ENCODE measurements at places on chromosomes 1 and 21.
A peak's percentile ranks its signal among the peaks of the same experiment; 100 is the strongest.

DNA sequence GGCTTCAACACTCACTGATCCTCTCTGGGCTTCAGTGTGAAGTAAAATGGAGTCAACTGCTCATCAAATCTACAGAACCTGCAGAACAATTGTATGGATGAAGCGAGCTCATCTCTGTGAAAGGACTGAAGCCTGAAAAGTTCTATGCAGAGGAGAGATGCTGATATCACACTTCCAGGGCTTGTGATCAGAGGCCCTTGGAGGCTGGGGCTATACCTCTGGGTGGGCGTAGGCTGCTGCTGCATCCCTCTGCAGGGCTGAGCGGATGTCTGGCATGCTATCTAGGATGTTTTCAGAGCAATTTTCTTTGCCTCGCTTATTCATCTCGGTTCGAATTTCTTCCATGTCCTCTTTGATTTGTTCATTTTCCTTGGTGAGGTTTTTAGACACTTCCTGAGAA is 17.6 kb downstream of the OLFML2B start:
- no peak for DNase-seq

GRCh38 chr1:63486629-63487028 is 36.4 kb downstream of the ITGB3BP start:
- DNase-seq, result no peak

GRCh38 chr1:198726455-198726854 is 87.6 kb downstream of the PTPRC start:
- no peak for DNase-seq

GRCh38 chr21:43835861-43836260 is 29.2 kb upstream of the AGPAT3 start:
- DNase-seq, result no peak

- DNase-seq, result no peak
These were observed 43.5 kb upstream of the MROH9 start for GRCh38 chr1:170891872-170892271.

DNA sequence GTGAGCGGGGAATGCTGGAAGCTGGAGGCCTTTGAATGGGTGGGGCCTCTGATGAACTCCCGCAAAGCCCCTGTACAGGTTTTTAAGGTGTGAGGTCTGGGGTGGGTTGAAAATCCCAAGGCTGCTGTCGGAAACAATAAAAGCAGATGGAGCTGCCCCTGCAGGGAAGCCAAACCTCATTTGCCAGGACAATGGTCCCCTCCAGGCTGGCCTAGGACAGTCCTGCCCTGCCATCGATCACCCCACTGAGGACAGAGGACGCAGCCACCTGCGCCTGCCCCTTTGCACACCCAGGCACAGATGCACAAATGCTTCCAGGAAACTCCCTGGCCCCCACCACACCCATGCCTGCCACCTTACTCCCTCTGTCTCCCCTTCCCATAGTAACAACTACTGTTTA is 4.4 kb downstream of the DRAXIN start:
- DNase-seq, result no peak

- no peak for DNase-seq
These were observed 8.8 kb upstream of the SPEN start for GRCh38 chr1:15838721-15839120.

DNA sequence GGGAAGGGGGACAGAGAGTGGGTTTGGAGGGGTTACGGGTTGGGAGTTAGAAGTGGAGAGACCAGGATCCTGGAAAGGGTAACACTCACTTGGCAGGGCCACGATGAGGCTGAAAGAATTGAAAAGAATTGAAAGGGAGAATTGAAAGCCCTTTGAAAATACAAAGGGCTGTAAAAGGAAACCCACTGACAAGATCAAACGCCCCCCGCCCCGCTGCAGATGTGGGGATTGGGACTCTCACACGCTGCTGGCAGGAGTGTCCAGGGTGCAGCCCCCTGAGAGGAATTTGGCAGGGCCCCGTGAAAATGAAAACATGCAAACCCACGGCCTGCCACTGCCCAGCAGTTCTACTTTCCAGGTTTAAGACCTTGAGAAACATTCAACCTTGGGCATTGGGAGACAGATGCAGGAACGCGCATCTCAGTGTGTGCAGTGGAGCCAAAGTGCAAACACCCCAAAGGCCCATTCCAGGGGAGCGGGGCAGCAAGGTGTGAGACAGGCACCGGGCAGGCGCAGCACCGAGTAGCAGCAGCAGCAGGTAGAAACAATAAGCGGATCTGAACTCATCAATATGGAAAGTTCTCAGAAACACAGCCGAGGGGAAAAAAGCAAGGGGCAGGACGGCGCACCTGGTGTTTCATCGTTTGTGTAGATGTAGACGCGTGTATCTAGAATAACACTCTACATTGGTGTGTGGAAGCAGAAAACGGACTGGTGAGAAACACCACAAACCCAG is 8.3 kb upstream of the TNFRSF1B start:
- DNase-seq, result no peak

GRCh38 chr1:211761400-211761799 is 69.2 kb downstream of the LPGAT1 start:
- DNase-seq, result no peak

DNA sequence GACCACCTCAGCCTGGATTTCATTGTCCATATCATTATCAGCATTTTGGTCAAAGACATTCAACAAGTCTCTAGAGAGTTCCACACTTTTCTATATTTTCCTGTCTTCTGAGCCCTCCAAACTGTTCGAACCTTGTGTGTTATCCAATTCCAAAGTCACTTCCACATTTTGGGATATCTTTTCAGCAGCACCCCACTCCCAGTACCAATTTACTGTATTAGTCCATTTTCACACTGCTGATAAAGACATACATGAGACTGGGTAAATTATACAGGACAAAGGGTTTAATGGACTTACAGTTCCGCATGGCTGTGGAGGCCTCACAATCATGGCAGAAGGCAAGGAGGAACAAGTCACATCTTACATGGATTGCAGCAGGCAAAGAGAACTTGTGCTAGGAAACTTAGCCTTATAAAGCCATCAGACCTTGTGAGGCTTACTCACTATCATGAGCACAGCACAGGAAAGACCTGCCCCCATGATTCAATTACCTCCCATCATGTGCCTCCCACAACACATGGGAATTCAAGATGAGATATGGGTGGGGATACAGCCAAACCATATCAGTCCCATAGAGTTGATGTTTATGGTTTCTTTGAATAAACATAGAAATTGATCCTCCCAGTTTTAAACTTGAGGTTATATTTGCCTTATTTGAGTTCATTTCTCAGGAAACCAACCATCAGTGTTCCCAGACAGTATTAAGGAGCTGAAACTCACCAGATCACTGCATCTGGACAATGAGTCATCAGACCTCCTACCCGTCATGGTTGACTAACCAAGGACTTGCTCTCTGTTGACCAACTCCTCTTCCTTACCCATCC is 322.7 kb upstream of the DUSP10 start:
- no peak for DNase-seq

GRCh38 chr1:219773110-219773509 is 155.2 kb downstream of the SLC30A10 start:
- no peak for DNase-seq

DNA sequence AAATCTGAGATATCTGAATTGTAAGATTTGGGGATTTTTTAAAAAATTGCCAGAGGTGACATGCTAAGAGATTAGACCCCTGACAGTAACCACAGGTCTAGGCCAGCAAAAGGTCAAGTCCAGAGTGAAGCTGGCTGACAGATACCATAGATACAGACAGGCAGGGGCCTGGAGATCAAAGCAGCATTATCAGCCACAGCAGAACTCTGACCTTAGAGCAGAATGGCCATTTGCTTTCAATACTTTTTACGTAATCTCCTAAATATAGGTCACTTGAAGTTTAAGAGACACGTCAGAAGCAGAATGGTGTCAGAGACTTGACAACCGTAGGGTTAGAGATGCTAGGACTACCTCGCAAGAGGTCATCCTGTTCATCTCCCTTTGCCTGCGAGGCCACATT is 40.8 kb upstream of the RXRG start:
- DNase-seq, result no peak

DNA sequence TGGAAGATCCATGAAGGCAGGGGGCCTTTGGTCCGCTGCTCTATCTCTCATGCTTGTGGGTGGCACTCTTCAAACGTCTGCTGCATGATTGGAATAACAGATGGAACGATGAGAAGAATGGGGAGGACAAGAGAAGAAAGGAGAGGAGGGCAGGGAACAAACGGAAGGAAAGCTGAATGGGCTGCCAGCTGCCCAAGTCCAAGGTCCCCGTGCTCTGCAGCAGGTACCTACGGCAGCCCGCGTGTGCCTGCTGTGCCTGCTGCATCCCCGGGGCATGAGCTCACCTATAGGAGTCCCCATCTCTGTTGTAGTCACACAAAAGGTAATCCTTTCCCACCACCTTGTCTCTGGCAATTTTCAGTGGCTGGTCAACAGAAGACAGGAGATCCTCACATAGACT is 73.1 kb downstream of the SLC66A1 start:
- no peak for DNase-seq

DNA sequence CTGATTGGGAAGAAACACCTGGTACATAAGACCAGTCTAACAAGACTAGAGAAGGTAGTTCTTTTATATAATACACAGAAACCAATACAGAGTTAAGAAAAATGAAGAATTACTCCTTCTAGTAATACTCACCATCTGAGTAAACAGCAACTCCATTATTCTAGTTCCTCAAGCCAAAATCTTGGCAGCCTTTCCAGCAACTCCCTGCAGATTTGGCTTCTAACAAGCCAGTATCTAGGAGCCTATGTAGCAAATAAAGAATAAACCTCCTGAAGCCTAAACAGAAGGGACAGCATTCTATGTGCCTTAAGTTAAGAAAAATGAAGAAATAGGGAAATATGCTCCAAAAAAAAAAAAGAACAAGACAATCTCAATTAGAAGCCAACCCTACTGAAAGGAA is 24.5 kb downstream of the ERO1B start:
- DNase-seq, result no peak

- DNase-seq, result peak; percentile 25
These were observed 22.8 kb downstream of the LACTBL1 start for GRCh38 chr1:22949822-22950331.

DNA sequence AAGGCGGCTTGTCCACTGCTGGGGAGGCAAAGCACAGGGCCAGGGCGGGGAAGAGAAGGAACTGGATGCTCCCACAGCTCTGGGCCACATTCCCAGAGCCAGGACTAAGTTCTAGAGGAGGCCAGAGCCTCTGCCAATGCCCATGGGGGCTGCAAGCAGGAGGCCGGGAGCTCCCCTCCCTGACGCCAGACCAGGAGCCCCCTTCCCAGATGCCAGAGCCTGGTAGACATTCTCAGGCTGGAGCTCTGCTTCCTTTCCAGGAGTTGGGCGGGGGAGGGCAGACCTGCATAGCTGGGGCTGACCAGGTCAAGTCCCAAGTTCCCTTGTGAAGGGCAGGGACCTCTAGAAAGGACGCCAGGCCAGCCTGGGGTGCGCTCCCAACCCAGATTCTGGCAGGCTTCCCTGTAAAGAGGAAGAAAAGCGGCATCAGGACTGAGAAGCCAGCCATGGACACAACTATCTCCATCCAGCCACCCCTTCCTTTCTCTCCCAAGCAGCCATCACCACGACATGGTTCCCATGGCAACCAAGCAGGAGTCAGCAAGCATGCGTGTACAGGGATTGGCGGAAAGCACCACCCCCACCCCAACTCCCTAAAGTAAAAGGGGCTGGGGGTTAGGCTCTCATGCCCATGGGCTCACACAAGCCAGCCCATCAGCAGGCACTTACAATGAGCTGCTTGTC is 13.4 kb downstream of the KIF21B start:
- peak; percentile 30 for DNase-seq

DNA sequence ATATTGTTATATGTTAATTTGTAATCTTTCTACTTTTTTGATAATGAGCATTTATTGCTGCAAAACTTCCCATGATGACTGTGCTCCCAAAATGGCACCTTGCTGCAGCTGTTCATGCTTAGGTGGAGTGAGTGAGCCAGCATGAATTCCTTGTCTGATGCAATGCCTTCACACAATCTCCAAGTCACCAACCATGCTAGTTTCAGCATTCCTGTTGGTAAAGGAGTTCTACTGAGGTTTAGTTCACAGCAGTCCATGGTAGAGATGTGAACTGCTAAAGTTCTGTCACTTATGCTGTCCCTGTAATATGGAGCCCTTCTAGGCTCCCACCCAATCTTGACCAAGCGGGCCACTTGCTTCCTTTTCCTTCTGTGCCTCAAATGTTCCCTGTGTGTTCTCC is 26.2 kb upstream of the PRKACB start:
- no peak for DNase-seq

GRCh38 chr1:64936956-64937355 is 29.4 kb downstream of the JAK1 start:
- DNase-seq, result peak; percentile 43

- no peak for DNase-seq
These were observed 302.3 kb downstream of the BACH1 start for GRCh38 chr21:29601047-29601446.

- peak; percentile 20 for DNase-seq
These were observed 4.1 kb upstream of the CACNA1E start for GRCh38 chr1:181479137-181479745.

- no peak for DNase-seq
These were observed 69.3 kb downstream of the ELAVL4 start for GRCh38 chr1:50177994-50178393.

- no peak for DNase-seq
These were observed 37.5 kb upstream of the LAPTM5 start for GRCh38 chr1:30795026-30795425.

- DNase-seq, result no peak
These were observed 76.9 kb upstream of the TIAM1 start for GRCh38 chr21:31420988-31421387.

- no peak for DNase-seq
These were observed 472.7 kb downstream of the PTPRU start for GRCh38 chr1:29708796-29709703.

DNA sequence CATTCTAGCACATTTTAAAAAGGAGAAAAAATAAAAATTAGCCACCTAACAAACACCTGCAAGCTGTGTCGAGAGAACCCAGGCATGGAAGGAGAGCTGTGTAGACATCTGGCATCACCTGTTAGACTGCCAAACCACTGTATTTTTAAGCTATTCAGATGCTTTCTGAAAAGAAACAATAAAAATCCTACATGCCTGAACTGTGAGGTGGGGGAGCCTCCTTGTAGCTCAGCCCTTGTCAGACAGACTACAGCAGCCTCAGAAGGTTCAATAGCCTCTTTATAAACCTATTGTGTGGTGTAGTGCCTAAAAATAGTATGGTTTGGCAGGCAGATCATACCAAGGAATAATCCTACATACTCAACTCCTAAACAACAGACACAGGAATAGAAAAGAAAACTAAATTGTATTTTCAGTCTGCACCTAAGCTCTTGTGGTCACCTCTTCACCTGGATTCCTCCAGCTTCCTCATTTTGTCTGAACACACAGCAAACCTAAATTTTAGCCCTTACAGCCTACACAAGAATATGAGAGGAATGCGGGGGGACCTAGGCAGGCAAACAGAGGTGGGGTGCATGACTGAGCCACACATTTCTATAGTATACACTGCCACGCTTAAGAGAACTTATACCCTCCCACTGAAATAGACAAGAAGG is 67.0 kb downstream of the SIPA1L2 start:
- no peak for DNase-seq

GRCh38 chr1:153583976-153584375 is 18.3 kb upstream of the S100A2 start:
- DNase-seq, result no peak

DNA sequence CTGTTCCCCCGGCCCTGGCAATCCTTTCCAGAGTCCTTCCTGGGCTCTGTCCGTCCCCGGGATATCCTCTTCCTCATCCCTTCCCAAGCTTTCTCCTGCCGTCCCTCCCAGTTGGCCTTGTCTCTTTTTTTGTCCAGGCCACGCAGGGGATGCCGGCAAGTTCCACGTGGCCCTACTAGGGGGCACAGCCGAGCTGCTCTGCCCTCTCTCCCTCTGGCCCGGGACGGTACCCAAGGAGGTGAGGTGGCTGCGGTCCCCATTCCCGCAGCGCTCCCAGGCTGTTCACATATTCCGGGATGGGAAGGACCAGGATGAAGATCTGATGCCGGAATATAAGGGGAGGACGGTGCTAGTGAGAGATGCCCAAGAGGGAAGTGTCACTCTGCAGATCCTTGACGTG is 13.4 kb upstream of the SVBP start:
- no peak for DNase-seq
